ENCODE measurements at places on chromosomes 7 and 10.
A peak's percentile ranks its signal among the peaks of the same experiment; 100 is the strongest.

DNA sequence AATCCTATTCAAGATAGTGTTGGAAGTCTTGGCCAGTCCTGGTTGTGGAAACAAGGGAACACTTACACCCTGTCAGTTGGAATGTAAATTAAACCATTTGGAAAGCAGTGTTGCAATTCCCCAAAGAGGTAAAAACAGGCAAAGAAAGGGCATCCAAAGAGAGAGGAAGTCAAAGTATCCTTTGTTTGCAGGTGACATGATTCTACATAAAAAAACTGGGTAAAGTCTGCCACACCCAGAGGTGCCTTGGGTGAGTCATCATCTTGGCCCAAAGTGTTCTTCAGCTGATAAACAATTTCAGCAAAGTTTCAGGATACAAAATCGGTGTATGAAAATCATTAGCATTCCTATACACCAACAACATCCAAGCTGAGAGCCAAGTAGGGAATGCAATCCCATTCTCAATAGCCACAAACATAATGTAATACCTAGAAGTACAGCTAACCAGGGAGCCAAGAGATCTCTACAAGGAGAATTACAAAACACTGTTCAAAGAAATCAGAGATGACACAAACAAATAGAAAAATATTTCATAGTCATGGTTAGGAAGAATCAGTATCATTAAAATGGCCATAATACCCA lies 278.7 kb downstream of the SDK1 start:
- no peak for DNase-seq

DNA sequence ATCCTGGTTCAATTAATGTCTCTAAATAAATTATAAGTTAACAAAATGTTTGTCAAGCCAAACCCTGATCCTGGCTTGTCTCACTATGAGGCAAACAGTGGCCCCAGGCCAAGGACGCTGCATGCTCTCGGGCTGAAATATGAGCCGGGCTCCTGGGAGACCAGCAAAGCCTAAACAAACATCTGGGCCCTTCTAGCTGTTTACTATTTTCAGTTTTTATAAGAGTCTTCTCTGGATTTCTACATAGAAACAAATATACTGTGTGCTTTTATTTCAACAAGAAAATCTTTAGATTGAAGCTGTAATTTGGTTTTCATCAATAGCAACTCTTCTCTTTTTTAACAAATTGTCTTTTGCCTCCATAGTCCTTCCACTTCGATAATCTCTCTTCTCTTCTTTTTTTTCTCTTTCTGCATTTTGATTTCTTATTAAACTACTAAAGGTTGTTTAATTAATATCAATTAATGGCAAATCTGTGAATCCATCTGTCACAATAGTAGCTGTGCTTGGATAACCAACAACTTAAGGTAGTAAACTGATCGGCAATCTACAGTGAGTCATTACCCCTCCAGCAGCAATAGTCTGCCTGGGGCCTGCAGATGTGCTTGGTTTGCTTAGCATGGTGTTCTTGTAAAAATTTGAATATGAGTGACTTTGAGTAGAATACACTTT lies 83.3 kb upstream of the DNAJC1 start:
- DNase-seq = no peak

GRCh38 chr10:29132551-29133111 lies 156.2 kb upstream of the LYZL1 start:
- DNase-seq = no peak

DNA sequence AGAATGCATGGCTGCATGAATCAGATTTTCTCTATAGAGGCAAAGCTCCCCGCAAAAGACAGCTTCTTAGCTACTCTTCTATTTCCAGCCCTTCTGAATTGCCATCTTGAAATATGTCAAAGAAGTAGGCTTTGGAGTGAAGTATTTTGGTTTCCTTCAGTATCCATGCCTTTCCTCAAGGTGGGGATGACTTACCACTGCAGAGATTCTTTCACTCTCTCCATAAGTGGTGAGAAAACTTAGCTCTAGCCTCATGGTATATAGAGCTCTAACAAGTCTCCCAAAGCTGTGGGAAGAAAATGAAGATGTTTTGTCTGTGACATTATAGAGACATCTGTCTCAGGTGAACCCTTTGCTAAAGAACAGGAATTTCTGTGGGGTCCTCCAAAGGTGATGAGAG lies 89.6 kb upstream of the ITGB1 start:
- DNase-seq = no peak

DNA sequence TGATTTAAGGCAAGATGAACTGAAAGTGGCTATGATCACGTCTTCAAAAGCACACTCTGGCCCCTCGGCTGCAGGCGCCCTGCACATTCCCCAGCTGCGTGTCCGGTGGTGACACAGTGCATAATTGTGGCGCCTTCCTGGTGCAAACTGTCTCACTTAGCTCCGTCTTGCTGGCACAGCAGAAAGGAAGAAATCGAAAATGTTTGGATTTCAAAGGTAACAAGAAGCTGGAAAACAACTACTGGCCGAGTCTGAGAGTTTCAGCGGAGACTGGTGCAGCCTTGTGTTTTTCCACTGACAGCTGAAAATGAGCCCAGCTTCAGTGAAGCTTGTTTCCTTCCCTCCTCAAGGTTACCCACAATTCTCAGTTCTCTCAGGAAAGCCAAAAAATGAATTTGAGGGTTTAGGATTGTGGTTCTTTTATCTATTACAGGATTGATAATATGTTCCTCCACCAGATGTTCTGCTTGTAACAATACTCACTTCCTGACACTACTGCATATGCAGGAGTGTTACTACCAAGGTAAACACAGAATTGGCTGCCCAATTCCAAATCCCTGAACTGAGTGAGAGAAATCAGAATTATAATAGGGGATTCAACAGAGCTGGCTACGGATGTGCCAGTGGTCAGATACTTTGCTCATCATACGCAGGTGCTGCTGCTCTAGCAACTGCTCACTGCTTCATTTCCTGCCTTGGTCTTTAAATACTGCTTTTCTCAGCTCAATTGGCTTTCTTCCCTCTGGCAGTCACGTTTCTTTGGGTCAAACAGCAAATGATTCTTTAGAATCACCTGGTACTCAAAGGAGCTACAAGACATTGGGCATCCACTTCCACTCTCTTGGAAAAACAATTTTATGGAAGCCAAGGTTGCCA lies 63.7 kb downstream of the TRUB1 start:
- DNase-seq = no peak

- peak; percentile 73 for DNase-seq
Measured at GRCh38 chr10:75099952-75100763, 11.3 kb upstream of the SAMD8 start.

Data from stimulated activated CD4-positive, alpha-beta T cell treated with anti-CD3 and anti-CD28 coated beads, Interleukin-1b, Interleukin-23, amount 100 ng/mL, for 24 hours (primary cell).